Stimulated activated CD8-positive, alpha-beta memory T cell treated with anti-CD3 and anti-CD28 coated beads, Interleukin-7, amount 100 ng/mL, for 24 hours (primary cell): ENCODE measurements at places on chromosomes 13 and 19.

GRCh38 chr19:52345162-52345561 is 9.1 kb downstream of the ZNF610 start:
- no peak for DNase-seq

GRCh38 chr13:24351423-24351822 is 42.0 kb downstream of the C1QTNF9 start:
- no peak for DNase-seq

DNA sequence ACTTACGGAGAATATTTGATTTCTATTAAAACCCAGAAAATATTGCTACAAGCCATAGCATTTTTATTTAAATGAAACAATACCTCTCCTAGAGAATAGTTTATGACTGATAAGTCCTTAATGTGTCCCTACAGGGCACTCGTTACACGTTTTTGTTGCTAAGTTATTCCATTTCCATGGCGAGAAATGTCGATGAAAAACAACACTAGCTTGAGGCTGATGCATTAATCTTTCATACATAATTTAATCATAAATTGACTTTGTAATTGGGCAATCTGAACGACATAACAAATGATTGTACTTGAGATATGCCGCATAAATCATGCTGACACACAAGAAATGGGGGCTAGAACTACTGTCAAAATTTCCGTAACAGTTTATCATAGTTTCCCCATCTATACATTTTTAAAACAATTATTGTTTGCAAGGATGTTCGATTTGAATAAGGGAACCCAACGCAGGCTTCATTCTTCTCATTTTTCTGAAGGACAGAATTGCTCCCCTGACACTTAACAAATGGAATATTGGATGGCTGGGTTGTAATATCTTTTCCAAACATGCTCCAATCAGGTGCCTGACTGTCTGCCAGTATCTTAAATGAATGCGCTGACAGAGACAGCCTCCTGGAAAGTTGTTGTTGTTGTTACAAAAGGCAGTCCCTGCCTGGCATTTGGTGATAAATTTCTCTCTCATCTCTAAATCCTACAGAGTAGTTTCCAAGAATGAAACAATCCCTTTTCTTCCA is 61.9 kb downstream of the FLT1 start:
- no peak for DNase-seq

DNA sequence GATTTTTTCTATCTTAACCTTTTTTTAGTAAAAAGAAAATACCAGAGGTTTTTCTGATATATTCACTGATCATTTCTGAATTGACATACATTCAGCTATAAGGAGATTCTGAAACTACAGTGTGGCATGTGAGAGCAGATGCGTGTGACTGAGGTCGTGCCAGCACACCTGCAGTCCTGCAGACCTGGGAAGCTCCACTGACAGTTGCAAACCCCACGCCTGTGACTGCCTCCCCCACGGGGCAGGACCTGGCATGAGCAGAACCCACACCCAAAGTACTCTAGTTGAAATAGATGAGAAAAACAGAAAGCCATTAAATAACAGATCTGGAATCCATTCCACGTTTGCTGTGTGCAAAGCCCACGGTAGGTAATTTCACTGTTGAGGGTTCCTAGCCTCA is 80.7 kb downstream of the TEX29 start:
- no peak for DNase-seq

GRCh38 chr13:29497137-29497654 is 98.3 kb downstream of the SLC7A1 start:
- no peak for DNase-seq

GRCh38 chr13:59771272-59771671 is 392.5 kb downstream of the DIAPH3 start:
- DNase-seq, result no peak

- DNase-seq, result no peak
Measured at GRCh38 chr19:14540741-14541525, 11.5 kb downstream of the TECR start.

DNA sequence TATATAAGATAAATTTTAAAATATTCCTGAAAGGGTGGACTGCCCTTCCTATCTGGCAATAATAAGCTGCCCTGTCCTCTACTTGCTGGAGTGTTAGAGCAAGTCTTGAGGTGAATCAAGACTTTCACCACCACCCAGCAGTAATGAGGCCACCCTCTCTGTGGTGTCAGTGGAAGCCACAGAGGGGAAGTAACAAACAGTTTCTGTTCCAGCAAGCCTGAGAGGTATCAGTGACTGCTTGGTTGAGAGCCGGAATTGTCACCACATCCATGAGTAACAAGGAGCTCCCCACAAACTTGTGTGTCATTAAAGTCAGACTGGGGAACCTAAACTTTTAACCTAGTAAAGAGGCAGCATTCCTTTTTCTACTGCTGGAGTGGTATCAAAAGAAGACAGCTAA is 532.7 kb upstream of the SPRY2 start:
- DNase-seq, result no peak

DNA sequence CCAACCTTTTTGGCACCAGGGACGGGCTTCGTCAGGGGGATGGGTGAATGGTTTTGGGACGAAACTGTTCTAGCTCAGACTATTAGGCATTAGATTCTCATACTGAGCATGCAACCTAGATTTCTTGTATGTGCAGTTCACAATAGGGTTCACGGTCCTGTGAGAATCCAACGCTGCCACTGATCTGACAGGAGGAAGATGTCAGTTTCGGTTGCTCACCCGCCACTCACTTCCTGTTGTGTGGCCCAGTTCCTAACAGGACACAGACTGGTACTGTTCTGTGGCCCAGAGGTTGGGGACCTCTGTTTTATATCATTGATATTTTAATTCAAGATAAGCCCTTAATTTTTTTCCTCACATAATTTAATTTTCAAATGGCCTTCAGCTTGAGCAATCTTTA is 26.7 kb upstream of the TDRD3 start:
- no peak for DNase-seq

- no peak for DNase-seq
Measured at GRCh38 chr13:51249770-51250741, 27.9 kb downstream of the FAM124A start.

DNA sequence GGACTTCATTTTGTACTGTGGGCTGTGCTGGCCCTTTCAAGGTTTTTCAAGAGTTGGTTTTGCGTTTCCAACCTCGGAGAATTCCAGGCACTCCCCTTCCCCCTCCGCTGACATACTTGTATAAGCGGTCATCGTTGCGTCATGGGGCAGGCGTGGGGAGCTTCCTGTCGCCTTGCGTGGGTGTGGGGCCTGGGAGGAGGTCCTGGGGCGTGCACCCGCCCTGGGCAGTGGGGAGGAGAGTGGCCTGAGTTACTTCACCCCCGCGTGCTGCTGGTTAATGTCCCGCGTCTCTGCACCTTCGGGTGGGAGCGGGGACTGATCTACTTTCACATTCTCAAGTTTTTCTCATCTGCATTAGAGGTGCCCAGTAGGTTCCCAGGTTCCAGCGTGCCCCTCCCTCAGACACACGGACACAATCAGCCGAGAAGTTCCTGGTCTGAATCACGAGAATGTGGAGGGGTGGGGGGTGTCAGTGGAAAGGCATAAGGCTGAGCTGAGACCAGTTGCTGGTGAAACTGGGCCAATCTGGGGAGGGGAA is 4.1 kb downstream of the IER2 start:
- DNase-seq, result no peak

DNA sequence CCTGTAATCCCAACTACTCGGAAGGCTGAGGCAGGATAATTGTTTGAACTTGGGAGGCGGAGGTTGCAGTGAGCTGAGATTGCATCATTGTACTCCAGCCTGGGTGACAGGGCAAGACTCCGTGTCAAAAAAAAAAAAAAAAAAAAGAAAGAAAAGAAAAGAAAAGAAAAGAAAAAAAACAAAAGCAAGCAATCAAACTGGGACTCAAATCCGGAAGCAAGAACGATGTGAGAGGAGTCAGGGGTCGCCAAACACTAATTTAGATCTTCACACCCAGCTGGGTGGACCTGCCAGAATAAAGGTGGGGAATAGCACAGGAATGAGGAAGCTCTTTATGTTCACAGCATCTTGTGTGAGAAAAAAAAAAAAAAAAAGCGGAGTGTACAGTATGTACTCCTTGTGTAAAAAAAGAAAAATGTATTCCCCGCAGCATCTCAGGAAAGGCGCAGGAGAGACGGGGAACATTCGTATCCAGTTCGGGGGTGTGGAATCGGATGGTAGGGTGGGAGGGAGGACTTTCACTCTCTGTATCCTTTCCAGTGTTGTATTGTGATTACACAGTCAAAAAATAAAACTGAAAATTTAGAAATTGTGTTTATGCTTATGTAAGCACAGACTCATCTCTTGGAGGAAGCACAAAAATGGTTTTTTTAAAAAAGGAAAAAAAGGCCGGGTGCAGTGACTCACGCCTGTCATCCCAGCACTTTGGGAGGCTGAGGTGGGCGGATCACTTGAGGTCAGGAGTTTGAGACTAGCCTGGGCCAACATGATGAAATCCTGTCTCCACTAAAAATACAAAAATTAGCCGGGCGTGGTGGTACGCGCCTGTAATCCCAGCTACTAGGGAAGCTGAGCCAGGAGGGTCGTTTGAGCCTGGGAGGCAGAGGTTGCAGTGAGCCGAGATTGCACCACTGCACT is 7.6 kb downstream of the DNAJB1 start:
- no peak for DNase-seq

GRCh38 chr19:43628646-43629326 is 9.4 kb upstream of the ZNF428 start:
- no peak for DNase-seq

GRCh38 chr19:19630062-19630414 is 2.0 kb upstream of the LPAR2 start:
- DNase-seq, result no peak

GRCh38 chr13:94858856-94859255 is 146.5 kb upstream of the SOX21 start:
- no peak for DNase-seq
